ENCODE measurements at places on chromosomes 3 and 15.

DNA sequence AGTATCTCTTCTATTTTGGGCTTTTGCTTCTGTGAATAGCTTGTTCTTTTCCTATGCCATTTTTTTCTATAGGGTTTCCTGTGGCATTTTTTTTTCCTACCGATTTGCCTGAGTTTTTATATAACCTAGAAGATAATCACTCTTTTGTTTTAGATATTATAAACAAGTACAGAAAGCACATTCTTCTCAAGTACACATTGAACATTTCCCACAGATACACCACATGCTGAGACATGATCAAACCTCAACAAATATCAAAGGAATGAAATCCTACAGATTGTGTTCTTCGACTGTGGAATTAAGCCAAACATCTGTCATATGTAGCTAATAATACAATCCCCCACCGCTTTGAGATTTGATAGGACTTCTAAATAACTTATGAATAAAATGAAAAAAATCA is 9.1 kb upstream of the FEM1B start:
- no peak for DNase-seq

GRCh38 chr3:41653571-41654239 is 308.2 kb downstream of the ULK4 start:
- DNase-seq, result no peak

DNA sequence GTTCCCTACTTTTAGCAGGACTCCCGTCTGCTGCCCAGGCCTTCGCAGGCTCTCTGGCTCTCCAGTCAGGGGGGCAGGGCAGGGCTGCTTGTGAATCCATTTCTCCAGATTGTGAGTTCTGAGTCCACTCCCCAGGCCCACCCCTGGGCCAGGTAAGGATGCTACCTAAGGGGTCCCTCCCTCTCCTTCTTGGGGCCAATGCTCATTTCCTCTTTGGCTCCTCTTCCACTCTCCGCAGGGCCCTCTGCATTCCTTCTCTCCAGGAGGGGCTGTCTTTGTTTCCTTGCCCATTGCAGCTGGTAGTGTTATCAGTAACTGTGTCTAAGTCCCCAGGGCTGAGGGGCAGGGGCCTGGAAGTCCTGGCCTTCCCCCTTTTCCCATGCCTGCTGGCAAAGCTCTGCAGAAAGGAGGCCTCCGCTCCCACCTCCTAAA is 13.0 kb upstream of the CACNA2D2 start:
- DNase-seq, result no peak

DNA sequence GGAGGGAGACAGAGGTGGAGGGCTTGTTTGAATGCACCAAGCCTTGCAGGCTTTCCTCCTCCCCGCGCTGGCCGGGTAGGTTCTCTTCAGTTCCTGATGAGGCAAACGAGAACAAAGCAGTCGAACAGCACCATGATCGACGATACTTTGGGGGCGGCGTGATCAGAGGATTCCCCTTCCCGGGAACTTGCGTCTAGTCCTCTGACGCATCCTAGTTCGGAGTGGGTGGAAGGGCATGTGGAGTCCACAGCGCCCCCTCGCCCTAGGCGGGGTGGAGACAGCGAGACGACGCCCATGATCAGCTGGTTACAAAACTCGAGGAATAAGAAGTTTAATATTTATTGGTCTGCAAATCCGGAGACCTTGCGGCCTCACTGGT is 452 bp upstream of the SV2B start:
- DNase-seq, result no peak

- no peak for DNase-seq
These were observed 26.7 kb downstream of the TKT start for GRCh38 chr3:53229171-53229570.

DNA sequence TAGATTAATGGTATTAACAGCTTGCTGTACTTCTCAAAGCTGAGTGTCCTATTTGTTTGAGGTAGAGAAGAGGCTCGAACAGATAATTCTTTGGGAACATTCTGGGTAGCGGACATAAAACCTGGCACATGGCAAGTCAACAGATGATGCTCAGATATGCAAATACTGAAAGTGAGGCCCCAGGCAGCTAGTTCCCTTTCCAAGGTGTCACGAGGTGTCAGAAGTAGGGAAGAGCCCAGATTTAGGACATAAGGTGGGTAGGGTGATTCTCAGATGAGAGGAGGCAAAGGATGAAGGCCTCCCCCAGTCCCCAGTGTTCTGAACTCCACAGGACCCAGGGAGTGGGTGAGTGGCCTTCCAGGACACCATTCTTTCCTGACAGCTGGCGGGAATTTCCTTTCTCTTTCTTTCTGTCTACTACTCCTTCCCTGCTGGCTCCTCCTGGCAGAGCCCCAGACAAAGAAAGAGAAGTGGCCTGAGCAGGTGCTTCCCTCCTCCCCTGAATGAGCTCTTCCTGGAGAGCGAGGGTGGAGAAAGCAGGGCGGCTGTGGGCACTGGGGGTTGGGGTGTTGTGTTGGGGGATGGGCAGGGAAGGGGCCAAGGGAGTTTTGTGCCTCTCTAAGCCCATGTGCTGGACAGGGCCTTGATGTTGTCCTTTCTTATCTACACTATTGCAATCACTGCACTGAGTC is 87.5 kb downstream of the CORO2B start:
- no peak for DNase-seq

DNA sequence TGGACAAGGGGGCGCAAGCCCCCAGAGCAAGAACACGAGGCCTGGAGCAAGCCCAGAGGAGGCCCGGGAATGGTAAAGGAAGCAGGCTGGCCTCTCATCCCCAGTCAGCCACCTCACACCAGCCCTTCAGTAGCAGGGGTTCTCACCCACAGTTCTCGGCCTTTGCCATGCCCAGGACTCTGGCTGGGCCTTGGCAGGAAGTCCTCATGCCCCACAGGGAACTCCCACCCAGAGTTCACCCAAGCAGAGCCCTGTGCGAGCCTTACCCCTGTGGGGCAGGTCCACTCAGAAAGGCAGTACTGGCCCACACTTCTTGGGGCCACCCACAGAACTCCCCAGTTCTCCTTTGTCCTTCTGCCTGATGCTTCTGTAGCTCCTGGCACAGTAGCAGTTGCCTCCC is 30.3 kb downstream of the CYP11A1 start:
- no peak for DNase-seq

All from A549 (cell line).